GM12891 (cell line): ENCODE measurements at places on chromosomes 5 and 9.

DNA sequence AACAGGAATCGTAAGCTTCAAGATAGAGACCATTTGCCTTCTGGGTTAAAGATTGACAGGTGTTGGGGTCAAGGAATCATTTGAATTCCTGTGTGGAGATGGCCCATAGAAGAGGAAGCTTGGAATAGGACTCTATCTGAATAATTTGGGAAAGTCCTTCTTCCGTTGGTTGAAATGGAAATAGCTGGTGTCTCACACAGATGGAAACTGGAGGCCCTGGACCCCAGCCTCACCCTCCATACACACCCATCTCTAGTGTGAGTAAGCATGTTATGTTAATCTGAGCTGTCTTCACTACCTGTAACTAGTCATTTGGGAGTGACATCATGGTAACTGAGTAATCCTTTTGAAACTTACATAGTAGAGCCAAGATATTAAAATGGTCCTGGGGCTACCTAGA is 184.4 kb downstream of the CD180 start:
- no peak for DNase-seq

DNA sequence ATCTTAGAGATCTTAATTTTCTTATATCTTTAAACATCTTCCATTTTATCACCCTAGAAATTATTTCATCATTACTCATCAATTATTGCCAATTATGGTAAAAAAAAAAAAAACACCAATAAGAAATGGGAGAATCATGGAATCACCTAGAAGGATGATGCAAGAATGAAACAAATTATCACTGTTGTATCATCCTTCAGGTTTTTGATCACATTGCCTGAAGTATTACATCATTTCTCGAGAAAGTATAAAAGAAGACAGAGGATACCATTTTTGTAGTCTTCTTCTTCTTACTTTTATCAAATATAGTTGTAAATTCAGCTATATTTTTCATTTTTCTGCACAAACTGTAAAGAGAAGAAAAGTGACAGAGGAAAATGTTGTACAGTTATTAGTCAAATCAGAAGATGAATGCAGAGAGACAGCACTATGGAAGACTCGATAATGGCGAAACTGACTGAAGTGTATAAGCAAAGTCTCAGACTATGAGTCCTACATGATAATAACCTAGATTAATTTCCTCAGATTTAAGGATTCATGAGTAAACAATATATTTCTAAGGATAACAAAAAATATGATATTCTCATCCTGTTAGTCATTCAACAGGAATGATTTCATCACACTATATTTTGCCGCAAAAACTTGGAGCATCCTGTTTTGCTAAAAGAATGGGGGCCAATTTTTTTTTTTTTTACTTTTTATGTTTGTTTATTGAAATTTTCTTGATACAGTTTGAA is 5.9 kb upstream of the STC2 start:
- no peak for DNase-seq

DNA sequence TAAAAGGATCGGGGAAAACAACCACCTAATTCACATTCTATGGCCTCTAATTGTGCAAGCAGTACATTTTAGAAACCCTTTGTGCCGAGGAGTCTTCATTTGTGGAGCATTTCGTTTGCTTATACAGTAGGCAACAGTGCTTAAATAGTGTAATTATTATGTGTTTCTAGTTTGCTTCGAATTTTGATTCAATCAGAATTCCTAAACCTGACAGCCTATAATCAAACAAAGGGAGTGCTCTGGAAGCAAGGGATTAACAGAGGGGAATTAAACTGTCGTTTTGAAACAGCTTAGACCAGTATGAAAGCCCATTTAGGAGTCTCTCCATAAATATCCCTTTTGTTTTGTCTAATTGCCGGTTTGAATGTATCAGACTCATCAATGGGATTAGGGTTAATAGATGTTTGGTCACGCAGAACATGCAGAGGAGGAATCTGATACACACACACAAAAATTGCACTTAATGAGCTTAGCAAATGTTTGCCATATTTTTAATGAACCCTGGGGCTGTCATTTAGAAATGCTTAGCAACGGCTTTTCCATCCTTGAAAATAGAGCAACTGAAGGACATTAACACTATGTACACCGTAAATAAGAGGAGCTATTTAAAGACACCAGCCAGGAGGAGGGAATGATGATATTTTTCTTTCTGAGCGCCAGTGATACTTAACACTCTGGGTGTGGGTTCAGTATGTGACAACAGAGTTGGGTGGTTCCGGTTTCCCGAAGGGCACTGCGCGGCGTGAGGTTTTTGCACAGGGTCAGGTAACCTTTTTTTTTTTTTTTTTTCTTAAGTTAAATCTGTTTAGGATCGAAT is 404.7 kb downstream of the TLE4 start:
- no peak for DNase-seq

GRCh38 chr5:141966275-141966962 is 2.5 kb upstream of the RNF14 start:
- DNase-seq = no peak

- no peak for DNase-seq
Measured at GRCh38 chr5:15574806-15575325, 74.9 kb downstream of the FBXL7 start.

- DNase-seq = no peak
Measured at GRCh38 chr5:32258424-32258823, 54.3 kb downstream of the MTMR12 start.

DNA sequence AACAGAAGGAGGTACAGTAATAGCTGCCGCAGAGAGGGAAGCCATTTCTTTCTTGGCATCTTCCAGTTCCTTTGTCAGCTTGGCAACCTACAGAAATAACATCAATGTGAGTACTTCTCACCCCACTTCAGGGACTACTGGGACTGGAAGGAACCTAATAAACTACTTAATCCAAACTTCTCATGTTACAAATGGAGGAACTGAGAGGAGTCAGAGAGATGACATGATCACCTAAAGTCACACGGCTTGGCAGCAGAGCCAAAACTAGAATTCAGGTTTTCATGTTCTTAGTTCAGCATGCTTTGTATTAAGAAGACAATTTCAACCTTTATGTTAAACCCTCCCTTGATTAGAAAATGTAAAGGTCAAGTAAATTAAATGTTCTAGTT is 44.7 kb downstream of the DIAPH1 start:
- DNase-seq = no peak

- no peak for DNase-seq
Measured at GRCh38 chr9:389159-389558, 174.5 kb downstream of the DOCK8 start.

DNA sequence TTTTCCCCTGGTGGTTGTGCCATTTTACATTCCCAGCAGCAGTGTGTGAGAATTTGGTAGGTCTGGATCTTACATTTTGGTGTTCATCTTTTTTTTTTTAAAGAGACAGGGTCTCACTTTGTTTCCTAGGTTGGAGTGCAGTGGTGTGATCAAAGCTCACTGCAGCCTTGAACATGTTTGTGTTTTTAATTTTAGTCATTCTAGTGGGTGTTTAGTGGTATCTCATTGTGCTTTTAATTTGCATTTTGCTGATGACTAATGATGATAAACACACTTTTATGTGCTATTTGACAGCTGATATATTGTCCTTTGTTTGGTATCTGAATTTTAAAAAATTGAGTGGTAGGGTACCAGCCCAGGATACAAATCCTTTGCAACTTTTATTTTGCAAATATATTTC is 53.4 kb upstream of the POMT1 start:
- no peak for DNase-seq

DNA sequence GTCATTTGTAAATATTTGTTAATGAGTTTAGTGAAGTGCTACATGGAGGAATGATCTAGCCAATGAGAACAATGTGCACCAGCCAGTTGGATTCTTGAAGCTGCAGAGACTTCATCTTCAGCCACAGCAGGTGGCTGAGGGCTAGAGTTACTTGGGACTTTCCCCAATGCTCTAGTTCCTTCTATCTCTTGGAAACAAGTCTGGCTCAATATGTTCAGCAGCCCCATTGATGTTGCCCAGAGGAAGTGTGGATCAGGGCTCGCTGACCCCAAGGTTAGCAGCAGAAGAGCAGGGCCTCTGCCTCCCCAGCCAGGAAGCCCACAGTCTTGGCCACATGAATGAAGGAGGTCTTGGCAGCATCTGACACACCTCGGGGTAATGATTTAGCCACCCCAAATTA is 117.5 kb downstream of the SLC1A3 start:
- no peak for DNase-seq

DNA sequence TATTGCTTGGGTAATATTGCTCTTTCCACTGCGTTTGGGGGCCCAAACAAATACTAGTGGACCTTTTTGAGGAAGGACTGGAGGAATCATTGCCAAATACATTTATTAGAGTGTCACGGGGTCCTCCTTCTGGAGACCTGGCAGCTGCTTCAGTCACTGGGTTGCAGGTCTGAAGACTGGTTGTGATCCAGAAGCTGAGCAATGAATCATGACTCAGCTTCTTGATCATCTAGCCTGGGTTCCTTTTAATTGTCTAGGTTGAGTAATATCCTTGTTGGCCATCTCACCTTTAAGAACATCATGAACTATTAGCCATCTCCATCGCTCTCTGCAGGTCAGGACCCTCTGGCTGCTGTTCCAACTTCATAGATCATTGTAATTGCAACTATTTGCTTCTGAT is 15.4 kb upstream of the UBAP1 start:
- no peak for DNase-seq

DNA sequence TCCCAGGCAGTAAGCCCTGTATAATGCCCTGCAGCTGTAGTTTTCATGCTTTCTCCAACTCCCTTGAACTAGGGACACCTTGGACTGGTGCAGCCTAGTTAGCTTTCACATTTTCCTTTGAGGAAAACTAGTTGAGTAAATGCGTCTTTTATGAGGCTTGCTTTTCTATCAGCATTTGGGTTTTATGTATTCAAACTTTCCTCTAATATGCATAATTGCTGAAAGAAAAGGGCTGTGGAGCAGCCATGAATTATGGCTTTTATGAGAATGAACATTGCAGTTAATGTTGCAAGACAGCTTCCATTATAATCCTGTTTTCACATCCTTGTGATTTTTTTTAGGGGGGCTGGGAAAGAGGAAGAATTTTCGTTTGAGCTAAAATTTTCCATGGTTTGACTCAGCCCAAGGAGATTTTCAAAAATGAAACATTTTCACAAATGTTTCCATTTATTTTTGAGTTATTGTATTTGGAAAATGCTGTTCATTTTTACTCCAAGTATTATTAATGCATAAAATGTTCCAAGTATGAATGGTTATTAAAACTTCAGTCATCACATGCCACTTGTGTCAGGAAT is 57.9 kb upstream of the PPP3R2 start:
- no peak for DNase-seq

GRCh38 chr5:172777881-172778814 is 7.2 kb upstream of the DUSP1 start:
- no peak for DNase-seq

GRCh38 chr9:116039312-116039711 is 114.3 kb upstream of the PAPPA start:
- DNase-seq = no peak

GRCh38 chr9:99024959-99025358 is 80.0 kb upstream of the TGFBR1 start:
- no peak for DNase-seq

- DNase-seq = no peak
Measured at GRCh38 chr9:16217943-16218701, 652.3 kb downstream of the BNC2 start.

- DNase-seq = no peak
Measured at GRCh38 chr5:53023969-53024368, 34.8 kb downstream of the ITGA2 start.
